ENCODE measurements at places on chromosomes 3 and 15.
A peak's percentile ranks its signal among the peaks of the same experiment; 100 is the strongest.

DNA sequence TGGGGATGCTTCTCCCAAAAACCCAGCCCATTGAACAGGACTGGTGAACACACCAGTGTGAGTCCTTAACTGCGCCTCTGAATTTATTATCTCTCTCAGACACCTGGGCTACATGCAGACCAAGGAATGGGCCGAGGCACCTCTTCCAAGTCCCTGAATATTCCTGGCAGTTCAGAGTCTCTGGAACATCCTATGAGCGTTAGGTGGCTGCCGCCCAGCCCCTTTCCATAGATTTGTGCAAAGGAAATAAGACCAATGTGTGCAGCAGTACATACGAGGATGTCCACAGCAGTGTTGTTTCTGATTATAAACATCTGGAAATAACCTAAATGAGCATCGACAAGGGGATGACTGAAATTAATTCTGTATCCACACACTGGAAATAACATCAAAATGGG, 104.9 kb upstream of the RPL32 start:
- DNase-seq = no peak

GRCh38 chr3:170560717-170561382, 25.0 kb downstream of the SLC7A14 start:
- DNase-seq = no peak

GRCh38 chr3:184380185-184380626, 352 bp downstream of the CHRD start:
- DNase-seq = no peak

DNA sequence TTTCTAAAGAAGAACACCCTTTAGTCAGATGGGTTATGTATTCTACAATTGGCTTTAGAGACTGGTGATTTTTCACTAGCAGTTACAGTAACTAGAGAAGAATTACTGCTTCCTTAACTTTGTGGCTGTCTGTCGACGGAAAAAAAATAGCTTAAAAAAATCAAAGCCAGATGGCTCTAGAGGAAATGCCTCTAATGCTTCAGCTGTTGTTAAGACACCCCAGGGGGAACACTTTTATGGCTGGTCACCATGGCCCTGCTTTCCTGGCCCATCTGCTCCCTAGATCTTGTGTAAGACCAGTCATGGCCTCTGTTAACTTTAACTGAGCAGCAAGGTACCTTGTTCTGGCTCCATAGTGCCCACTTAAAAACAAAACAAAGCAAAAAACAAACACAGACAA, 198.6 kb upstream of the PLSCR5 start:
- DNase-seq = peak; percentile 5

- no peak for DNase-seq
Measured at GRCh38 chr3:7588236-7588635, 727.3 kb downstream of the GRM7 start.

Data from iPS DF 19.7 (cell line).